Prostate gland (tissue), 2 donors: ENCODE measurements at places on chromosomes 2 and 18. TPM values are rescaled to one million over a fixed set of nuclear protein-coding genes. Genes with fewer than 3 reads are reported as not detected.

- DNase-seq: peak; percentile 68
Measured at GRCh38 chr2:129058981-129059380, 740.3 kb upstream of the HS6ST1 start.

GRCh38 chr2:162934191-162934590 lies 95.6 kb upstream of the KCNH7 start:
- DNase-seq: no peak

- no peak for DNase-seq
Measured at GRCh38 chr2:236895497-236895896, 190.2 kb upstream of the COPS8 start.

ITPRIPL1 gene
- total RNA-seq: 8.9 TPM
